ENCODE measurements at places on chromosomes 4 and X.

DNA sequence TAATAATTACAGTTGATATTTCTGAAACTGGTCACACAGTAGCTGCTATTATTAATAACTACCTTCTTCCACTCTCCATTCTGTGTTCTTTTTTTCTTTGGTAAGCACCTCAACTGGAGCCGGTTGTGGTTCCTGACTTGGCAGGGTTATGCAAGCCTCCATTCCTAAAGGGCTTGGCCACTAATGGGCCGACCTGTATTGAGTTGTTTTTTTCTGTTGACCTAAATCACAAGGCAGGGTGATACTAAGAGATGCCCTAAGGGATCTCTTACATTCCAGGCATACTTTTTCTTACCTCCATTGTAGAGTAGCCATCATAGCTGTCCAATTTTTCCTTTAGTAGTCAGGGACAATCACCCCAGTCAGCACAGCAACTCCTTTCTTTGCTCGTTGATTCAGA lies 1295.8 kb upstream of the ADGRL3 start:
- no peak for DNase-seq

- DNase-seq = no peak
Measured at GRCh38 chr4:78622253-78622979, 70.8 kb downstream of the ANXA3 start.

- no peak for DNase-seq
Measured at GRCh38 chr4:83022724-83023450, 12.1 kb upstream of the COPS4 start.

- DNase-seq = no peak
Measured at GRCh38 chr4:102569200-102569599, 68.0 kb downstream of the NFKB1 start.

DNA sequence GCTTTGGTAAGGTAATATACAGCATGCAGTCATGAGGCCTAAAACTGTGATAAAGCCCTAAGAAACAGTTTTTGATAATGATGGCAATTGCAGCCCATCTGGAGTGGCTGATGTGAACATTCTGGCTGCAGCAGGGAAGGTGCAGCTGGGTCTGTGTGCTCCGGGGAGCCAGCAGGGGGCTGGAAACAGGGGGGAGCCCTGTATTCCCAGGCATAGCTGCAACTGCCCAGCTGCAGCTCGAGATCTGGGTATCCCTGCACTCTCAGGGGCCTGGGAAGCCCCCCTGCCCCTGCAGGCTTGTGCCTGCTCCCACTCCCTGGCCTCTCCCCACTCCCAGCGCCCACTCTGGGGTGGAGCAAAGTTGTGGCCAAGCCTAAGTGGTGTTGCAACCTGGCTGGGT lies 95.6 kb downstream of the RRAGB start:
- no peak for DNase-seq

- no peak for DNase-seq
Measured at GRCh38 chrX:14026121-14026520, 3.6 kb downstream of the GEMIN8 start.

GRCh38 chr4:113496698-113497097 lies 264.8 kb downstream of the CAMK2D start:
- no peak for DNase-seq

DNA sequence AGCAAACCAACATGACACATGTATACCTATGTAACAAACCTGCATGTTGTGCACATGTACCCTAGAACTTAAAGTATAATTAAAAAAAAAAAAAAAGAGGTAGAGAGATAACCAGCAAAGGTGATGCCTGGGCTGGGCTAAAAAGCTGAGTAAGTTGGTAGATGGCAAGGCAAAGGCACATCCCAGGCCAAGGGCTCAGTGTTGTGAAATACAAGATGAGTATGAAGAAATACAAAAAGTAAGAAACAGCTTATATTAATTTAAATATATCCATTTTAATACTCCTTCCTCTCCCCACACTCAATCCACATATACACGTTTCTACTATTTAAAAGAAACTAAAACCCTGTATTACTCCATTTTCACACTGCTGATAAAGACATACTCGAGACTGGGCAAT lies 25.8 kb downstream of the TEC start:
- no peak for DNase-seq

GRCh38 chr4:48594180-48594579 lies 104.1 kb downstream of the ZAR1 start:
- DNase-seq = no peak

- no peak for DNase-seq
Measured at GRCh38 chr4:17492058-17492741, 19.7 kb downstream of the QDPR start.

DNA sequence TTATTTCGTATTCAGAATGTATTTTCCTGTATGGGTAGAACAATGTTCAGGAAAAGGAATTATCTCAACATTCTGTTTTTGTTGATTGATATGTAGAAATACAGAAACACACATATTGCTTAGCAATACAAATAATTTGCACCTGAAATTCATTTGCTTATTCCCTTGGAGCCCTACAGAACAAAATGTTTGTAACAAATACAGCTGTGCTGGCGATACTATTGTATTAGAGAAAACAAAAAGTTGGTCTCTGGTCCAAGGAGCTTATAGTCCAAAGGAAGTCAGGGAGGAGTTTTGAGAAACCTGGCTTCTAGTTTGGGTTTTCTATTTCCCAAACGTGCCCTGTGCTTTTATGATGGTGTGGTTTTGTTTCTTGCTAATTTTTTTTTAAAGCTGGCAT lies 37.8 kb upstream of the CAPN6 start:
- DNase-seq = no peak

- DNase-seq = no peak
Measured at GRCh38 chr4:133058701-133059100, 90.4 kb upstream of the PCDH10 start.

DNA sequence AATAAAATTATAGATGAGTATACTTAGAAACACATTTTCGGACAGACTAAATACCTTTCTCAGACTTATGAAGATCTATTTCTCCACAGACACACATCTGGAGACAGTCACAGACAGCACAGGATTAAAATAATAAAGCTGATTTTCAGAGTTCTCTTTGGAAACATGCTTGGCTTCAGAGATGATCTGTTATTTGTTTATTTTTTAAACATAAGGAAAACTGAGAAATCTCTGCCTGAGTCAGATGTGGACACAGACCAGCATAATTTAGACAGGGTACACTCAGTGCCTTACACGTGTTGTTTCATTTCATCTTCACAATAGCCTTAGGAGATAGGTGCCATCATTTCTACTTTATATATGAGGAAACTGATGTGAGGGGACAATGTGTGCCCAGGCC lies 92.1 kb downstream of the SLC9A7 start:
- no peak for DNase-seq

GRCh38 chr4:155339999-155340398 lies 36.8 kb downstream of the MAP9 start:
- DNase-seq = no peak

GRCh38 chr4:16988814-16989213 lies 90.4 kb upstream of the LDB2 start:
- DNase-seq = no peak

DNA sequence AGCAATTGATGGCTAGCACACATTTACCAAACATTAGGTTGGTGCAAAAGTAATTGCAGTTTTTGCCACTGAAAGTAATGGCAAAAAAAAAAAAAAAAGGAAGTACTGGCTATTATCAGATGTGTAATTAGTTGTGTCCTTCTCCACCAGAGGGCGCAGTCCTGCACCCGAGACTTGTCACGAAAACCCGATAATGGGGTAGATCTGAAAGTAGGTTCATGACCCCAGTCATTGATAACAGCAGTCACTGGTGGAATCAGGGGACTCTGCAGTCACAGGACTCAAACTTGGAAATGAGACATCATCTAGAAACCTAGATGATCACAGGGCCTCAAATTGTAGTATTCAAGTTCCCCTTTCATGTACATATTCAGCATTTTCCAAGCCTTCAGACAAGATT lies 13.1 kb upstream of the ACOT9 start:
- DNase-seq = peak; percentile 32

- no peak for DNase-seq
Measured at GRCh38 chrX:51456814-51457213, 39.6 kb downstream of the NUDT11 start.

DNA sequence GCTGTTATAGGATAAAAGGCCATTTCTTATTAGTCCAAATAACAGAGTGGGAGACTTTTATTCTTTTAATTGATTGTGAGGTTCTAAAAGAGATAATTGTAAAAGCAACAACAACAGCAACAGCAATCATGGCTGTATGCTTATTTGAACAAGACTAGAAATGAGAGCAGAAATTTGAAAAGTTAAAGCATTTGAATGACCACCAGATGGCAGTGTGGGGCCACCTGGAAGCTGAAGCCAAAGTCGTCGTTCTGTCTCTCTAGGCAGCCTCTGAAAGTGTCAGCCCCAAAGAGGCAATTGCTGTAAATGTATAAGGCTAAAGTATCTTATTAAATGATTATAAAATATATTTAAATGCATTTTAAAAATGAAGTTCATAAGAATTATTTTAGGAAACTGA lies 42.2 kb downstream of the SH2D1A start:
- peak; percentile 32 for DNase-seq

DNA sequence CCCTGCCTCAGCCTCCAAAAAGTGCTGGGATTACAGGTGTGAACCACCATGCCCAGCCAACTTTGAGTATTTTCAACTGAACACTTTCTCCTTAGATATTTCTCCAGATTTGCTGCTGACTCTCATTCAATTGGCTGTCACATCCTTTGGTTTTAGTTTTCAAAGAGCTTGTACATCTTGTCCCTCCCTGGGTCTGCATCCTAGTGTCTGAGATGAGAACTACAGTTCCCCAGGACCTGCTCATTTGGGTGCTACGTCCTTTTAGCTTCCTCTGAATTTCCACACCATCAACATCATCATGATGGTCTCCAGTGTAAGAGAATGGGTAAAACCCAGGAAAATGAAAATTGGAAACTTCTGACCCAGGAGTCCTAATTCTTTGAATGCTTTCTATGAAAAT lies 312.9 kb downstream of the NLGN4X start:
- no peak for DNase-seq

All from stimulated activated CD4-positive, alpha-beta T cell treated with anti-CD3 and anti-CD28 coated beads, Interleukin-12 subunit alpha, Interleukin-12 subunit beta, amount 100 ng/mL, for 24 hours (primary cell).